ENCODE measurements at places on chromosomes 12 and 14.

- DNase-seq = no peak
These were observed at the start of gene PTPN21 for GRCh38 chr14:88554457-88555286. Gene PTPN21, minus strand, starts transcription at chr14:88555007. Its CDS starts 4,590 bp downstream, at chr14:88550417.

DNA sequence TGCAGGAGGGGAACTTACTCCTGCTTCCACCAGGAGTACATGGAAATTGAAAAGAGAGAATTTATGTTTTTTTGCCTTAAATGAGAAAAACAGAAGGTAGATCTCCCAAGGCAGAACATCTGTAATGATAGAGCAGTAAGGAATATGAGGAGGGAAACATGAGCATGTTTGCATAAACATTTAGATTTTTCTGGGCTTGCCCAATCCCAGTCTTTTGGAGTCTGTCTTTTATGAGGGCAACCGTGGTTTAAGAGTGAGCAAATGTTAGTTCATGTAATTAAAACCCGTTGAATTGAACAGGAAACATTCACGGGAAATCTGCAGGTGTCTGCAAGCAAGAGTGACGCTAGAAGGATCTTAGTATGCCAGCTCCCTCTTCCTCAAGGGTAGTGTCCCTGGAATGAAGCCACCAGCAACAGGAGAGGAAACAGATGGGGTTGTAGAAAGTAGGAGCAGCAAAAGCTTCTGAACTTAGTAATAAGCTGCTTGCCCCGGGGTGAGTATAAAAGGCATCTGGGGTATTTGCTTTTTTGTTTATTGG, 79.3 kb downstream of the ARF6 start:
- no peak for DNase-seq

- no peak for DNase-seq
These were observed 122.4 kb upstream of the VASH1 start for GRCh38 chr14:76638841-76639240.

- DNase-seq = no peak
These were observed 22.9 kb downstream of the HIP1R start for GRCh38 chr12:122858171-122858570.

DNA sequence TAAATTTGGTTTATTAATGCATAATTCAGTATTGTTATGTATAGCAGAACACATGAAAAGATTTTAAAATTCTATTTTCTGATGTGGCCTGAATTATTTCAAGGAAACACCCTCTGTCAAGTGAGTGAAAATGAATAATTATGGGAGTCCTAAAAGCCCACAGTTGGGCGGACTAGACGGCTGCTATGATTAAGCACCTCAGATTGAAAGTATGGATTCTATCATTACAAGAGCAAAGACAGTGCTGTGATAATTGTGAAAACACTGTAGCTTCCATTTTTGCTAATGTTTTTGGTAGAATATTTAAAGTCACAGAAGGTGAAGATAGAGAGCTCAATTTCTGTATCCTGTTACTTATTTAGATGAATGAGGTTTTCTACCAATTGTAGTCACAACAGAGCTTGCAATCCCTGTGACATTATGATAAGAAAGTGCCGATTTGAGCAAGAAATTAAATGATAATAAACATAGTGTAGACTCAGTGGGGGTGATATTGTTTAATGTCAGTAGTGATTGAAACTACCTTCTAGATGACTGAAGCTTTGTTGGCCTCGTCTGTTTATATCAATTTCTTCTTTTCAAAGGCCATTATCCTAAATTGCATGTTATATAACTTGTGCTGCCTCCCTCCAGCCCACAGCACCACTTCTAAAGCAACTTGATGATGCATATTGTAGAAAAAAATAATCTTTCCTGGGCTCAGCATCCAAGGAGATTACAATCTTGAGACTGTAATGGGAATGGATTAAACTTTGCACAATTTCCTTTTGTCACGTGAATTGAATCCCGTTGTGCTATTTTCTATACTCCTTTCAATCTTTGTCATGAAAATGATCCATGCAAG, 359.8 kb downstream of the BTG1 start:
- DNase-seq = no peak

DNA sequence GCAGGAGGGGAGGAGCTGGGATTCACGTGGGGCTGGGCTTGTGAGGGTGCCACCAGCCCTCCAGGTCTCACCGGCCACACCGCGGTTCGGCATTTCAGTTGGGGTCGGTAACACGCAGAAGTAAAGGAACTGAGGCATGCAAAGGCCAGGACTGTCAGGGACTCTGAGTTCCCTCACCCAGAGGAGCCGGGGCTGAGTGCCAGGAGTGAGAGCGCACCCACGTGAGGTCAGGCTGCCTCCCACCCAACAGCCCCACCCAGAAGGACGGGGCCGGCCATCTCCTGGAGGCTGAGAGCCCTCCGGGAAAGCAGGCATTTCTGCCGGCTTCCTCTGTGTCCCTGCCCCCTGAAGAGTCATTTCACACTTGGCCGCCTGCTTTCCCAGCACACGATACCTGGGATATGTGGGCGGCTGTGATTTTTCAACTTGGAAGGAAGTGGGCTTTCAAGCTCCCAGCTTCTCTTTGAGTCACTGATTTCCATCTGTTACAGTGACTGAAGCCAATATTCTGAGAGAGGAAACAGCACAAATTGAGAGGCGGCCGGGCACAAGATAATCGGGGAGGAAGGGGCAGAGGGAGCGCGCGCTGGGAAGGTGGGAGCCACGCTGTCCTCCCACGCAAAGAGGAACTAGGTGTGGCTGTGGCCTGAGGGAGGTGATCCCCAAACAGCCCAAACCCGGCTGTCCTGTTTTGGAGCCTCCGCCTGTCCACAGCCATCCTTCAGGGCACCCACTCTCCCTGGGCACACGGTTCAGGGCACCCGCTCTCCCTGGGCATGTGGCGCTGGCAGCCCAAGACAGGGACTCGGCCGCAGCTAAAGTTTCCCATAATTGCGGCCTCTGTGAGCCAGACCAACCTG, 19.0 kb downstream of the GALNT9 start:
- DNase-seq = no peak

GRCh38 chr12:53255996-53256395, 12.1 kb upstream of the ESPL1 start:
- DNase-seq = no peak

DNA sequence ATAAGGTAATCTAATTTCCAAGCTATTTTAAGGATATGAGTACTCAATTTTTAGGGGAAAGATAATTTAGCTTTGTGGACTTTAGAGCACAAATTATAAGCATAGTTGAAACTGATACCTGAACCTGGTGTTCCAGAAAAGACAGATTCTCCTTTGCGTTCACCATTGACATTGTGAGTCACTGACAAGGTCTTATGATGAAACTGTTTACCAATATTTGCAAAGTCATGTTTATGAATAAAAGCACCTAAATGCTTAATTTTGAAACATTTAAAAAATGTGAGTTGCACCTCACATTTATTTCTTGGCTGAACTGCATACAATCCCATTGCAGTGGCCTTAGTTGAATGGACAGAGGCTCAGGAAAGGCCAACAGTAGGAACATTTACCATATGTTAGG, 3.9 kb downstream of the BCAT1 start:
- DNase-seq = no peak
